ENCODE measurements at places on chromosomes 13 and 19.

GRCh38 chr13:53264751-53265385 lies 236.3 kb downstream of the OLFM4 start:
- DNase-seq = no peak

DNA sequence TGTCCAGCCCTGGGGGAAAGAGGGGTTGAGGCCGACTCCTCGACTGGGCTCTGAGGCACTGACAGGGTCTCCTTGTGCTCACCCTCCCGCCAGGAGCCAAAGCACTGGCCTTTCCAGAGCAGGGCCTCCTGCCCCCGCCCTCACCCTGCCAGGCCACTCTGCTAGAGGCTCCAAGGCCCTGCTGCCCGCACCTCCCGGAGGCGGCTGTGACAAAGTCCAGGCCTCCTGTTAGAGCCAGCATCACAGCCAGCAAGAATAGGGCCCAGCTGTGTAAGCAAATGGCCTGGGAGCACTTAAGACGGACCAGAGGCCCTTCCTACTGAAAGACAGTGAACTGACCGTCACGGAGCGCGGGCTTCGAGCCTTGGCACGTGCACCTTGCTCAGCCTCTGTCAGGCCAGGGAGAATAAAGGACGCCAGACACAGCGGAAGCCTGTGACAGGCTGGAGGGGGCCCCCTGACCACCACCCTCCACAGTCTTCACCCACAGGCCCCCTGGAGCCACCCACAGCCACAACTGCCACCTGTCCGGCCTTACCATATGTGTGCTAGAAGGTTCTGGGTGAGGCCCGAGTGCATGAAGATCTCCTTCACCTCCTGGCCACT lies 50.9 kb downstream of the EPS15L1 start:
- DNase-seq = no peak

GRCh38 chr19:13262450-13262849 lies 112.2 kb downstream of the IER2 start:
- peak; percentile 50 for DNase-seq

DNA sequence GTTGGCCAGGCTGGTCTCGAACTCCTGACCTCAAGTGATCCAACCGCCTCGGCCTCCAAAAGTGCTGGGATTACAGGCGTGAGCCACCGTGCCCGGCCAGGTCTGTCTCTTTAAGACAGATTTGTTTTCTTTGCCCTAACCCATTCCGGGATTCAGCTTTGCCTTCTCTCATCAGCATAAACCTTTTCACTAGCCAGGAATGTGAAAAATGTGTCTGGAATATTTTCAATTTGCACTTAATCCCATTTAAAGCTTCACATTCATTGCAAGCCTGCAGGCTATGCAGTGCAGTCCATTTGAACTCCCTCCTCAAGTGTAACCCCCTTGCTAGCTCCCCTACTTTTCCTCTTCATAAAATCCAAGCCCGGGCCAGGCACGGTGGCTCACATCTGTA lies 880 bp upstream of the TMEM160 start:
- no peak for DNase-seq

DNA sequence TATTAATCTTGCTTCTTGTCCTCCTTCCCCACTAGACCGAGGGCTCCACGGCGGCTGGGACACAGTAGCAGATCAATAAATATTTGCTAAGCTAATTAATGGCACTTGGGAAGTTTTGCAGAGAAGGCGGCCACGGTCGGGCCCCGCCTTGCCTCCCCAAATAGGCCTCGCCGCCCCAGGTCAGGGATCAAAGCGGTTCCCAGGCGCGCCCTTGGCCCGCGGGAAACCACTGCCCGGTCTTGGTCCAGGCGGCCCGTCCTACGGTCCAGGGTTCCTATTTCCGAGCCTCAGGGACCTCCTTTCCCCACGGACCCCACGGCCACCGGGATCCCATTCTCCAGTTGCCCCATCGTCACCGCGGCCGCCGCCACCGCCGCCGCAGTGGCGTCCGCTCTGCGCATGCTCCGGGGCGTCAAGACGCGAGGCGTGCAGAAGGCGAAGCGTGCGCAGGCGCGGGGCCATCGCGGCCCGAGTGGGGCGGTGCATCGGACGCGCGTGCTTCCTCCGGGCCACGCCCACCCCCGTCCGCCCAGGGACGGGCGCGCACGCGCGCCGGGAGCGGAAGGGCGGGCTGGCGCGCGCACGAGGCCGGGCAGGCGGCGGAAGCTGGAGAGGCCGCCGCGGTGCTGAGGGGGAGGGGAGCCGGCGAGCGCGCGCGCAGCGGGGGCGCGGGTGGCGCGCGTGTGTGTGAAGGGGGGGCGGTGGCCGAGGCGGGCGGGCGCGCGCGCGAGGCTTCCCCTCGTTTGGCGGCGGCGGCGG lies at the start of gene SMARCA4:
Gene SMARCA4, plus strand, starts transcription at position 717 of the 759 bp plus-strand sequence. CDS start 23,122 bp downstream, outside the sequence.
- DNase-seq = peak; percentile 99

DNA sequence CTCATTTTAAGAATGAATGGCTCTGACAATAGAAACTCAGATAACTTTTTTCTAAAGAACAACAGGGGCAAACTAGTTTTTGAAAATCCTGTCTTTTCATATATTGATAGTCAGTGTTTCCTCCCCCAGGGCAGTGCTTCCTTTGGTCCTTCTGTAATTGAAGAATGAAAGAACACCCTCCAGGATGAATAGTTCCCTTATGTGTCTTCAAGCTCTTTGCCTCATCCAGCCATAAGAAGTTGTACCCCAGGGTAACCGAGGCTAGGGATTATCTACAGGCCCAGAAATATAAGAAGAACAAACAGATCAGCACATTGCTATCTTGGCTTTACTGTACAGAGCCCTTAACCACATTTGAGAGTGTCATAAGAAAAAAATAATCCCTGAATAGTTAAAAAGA lies 12.1 kb upstream of the ERICH6B start:
- no peak for DNase-seq

DNA sequence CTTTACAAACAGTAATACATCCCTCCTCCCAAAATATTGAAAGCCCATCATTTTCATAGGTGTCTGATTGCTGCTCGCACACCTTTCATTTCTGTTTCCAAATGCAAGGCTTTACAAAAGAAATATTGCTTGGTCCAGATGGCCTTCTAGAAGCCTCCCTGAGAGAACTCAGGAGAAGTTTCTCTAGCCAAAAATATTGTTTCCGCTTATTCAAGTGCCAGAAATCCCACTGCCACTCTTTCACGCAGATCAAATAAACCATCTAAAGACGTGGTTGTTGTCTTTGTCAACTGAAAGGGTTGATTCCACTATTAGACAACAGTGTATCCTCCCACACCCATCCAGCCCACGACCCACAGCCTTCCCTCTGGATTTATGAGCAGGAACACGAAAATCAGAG lies 96.2 kb downstream of the ZIC5 start:
- no peak for DNase-seq

Measured in immature natural killer cell (primary cell).